Effector memory CD8-positive, alpha-beta T cell (primary cell): ENCODE measurements at places on chromosomes 1 and 21.

DNA sequence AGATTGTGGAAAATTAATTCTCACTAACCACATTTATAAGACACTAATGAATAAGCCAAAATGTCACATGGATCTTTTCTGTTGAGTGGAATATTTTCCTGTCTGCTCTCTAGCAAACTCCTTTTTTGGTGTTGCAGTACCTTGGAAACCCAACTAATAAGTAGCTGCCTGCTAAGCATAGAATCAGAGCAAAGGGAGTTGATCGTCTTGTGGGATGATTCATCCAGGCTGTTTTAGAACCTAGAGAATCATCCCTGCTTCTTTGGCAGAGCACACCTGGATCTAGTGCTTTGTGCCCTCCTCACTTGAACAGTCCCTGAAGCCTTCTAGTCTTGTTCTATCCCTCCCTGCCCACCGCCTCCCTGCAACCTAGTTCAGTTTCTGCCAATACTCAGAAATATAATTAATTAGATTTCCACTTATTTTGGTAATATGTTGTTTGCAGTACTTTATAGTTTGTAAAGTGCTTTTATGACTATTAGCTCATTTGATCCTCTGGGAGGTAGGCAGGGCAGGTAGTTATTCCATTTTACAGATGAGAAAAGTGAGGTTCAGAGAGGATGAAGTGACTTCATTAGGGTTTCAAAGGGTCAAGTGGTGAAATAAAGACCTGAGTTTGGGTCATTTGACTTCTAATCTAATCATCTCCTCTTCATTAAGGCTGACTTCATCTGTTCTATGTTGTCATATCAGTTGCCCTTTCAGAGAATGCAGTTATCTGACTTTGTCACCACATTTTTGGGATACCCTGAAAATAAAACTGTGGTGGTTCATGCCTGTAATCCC lies 2.5 kb downstream of the AGO4 start:
- no peak for DNase-seq

GRCh38 chr1:2176615-2177014 lies 18.0 kb downstream of the FAAP20 start:
- no peak for DNase-seq

DNA sequence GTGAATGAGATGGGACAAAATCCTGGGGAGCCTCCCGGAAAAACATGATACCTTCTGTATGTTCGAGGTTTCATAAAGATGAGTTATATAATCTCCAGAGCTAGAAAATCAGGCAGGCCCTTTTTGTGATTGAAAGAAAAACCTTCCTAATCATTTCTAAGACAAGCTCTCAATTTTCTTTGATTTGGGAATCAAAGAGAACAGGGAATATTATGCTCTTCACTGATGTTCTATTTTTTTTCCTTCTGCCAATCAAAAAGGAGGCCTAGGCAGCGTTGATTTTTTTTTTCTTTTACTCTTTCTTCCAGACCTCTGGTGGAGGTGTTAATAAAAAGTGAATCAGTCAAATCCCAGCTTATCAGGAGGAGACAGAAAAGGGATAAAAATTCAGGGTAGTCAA lies 34.5 kb downstream of the DIRAS3 start:
- no peak for DNase-seq

DNA sequence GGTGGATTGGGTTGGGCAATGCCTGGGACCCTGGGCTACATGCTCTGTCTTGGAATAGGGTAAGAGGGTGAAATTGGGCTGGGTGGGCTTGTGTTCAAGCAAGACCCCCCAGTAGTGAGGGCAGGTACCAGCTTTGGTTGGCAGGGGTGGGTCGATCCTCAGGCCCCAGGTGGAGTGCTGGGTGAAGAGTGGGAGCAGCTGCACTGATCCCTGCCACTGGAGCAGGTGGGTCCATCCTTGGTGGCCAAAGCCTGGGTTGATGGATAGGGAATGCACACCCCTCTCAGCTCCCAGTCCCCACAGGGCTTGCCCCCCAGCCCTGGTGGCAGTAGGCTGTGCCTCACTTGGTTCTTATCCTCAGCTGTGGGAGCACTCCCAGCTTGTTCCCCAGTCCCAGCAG lies 135.2 kb downstream of the PCBP3 start:
- DNase-seq, result no peak

- DNase-seq, result no peak
Measured at GRCh38 chr1:189834813-189835212, 642.9 kb downstream of the BRINP3 start.

- peak; percentile 67 for DNase-seq
Measured at GRCh38 chr1:222618001-222618879, at the start of gene MIA3. Gene MIA3, plus strand, starts transcription at chr1:222618097. Its CDS starts 14 bp downstream, at chr1:222618111.

DNA sequence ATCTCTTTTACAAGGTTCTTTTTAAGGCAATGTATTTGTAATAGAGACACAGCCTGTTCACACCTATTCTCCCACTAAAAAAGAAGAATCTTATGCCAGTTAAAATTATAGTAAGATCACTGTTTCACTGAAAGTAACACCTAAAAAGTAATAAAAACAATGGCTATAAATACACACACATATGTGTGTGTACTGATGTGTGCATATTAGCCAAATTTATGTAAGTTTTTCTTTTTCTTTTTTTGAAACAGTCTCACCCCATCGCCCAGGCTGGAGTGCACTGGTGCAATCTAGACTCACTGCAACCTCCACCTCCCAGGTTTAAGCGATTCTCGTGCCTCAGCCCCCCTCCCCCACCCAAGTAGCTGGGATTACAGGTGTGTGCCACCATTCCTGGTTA lies 56.8 kb upstream of the SLC30A10 start:
- no peak for DNase-seq

DNA sequence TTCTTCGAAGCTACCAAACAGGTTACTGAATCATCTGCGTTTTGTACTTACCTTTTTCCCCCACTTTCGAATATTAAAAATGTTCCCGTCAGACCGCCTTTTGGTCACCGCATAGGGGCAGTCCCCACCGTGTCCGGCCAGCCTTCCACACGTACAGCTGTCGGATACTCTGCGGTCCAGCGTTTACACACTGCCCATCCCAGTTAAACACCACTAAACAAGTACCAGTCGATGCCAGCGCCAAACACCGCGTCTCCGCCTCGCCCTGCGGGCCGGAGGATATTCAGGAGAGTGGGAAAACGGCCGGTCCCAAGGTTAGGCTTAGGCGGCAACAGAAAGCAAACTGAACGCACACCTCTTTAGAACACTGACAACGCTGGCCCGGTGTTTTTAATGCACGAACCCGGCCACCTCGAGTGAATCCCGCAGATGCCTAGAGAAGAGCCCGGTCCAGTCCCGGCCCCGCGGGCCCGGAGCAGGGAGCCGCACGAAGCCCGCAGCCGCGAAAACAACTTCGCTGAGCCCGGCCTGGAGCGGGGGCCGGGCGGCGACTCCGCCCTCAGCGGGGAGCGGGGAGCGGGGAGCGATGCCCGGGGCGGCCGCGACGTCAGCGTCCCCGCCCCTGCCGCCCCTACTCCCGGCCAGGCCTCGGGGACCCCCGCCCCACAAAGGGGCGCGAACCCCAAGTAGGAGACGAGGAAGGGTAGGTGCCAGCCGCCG lies 730 bp upstream of the PHF13 start:
- no peak for DNase-seq

GRCh38 chr21:14040386-14040785 lies 170.4 kb downstream of the LIPI start:
- no peak for DNase-seq

DNA sequence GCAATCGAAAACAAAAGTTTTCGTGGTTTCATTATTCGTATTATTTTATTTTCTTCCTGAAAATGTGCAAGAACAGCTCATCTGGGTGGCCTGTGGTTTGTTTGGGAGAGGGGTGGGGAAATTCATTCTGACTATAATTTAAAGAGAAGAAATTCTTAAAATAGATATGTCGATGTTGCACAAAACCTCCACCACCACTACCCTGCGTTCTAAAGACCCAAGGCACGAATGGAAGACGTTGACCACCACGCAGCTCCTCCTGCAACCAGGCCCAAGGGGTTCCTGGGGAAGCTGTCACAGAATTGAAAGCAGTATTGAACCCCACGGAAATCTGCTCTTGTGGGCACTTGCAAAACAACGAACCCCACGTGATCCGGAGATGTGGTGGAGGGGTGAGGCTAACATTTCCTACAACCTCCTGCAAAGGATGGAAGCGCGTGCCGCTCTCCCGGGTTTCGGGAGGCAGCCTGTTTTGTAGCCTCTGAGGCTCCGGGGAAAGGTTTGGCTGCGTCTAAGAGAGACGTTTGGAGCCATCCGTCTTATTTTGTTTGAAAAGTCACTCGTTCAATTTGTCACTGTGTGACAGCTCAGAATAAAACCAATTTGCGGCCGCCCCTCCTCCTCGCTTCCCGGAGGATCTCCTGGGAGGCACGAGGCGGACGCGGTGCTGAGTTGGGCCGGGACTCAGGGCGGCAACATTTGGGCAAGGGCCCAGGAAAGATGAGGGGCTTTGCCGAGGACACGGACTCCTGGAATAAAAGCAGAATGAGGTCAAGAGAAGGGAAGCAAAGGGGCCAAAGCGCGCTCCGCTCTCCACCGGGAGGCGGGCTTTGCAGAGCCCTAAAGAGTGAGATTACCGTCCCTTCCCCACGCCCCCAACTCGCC lies 810 bp upstream of the HLX start:
- no peak for DNase-seq

- DNase-seq, result no peak
Measured at GRCh38 chr1:22530715-22531114, 32.6 kb upstream of the EPHA8 start.

GRCh38 chr1:57131701-57132394 lies 166.0 kb upstream of the C8B start:
- no peak for DNase-seq

- DNase-seq, result no peak
Measured at GRCh38 chr1:63276624-63277023, 45.7 kb upstream of the FOXD3 start.

DNA sequence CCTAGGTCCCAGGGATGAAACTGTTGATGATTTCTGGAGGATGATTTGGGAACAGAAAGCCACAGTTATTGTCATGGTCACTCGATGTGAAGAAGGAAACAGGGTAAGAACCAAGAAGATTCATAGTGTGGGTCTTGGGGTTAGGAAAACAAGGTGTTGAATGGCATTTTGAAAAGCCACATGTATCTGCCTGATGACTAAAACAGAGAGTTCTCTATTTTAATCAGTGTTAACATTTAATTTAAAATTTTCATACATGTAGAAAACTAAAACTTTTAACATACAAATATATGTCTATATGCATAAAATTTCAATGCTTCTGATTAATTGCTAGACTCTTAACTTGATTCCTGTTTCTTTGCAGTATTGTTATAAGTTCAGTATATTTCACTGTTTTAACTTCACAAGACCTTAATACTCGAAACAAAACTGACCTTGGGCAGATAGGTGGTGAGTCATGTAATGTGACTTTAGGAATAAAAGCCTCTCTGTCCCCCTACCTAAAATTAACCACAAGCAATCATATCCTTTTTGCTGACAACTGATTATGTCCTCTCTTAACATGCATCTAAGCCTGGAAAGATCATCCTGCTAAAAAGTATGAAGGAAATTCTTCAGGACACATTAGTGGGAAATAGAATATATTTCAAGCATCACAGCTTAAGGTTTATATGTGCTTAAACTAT lies 95.6 kb downstream of the PTPRC start:
- DNase-seq, result no peak

DNA sequence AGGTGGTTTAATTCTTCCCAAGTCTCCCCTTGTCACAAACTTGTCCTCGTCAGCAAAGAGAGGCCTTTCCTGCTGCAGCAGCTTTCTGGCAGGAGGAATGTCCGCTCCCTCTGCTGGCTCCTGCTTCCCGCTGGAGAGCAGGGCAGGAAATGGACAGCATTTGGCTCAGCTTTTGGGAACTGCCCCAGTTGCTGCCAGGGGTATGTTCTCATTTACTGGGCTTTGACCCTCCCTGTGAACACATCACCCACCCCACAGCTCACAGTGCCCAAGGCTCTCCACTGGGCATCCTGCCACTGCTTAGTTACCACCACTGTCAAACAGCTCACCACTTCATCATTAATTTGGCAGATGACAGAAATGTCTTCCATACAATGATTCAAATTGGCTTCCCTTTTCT lies 75.4 kb downstream of the MRPL37 start:
- DNase-seq, result no peak

DNA sequence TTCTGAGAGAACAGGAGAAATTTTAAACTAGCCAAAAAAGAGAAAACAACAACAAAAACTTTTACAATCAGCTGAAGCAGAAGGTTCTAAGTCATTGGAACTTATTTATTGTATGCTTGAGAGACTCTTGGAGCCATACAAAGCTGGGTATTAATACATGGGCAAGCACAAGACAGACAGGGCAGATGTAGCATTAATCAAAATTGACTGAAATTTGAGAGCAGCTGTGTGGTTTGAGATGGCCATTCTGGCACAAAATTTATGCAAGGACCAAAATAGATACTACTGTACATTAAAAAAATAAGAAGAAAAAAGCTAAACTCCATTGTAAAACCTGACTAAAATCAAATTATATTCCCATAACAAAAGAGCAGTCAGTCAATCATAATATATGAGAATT lies 892.5 kb downstream of the PLA2G4A start:
- no peak for DNase-seq

- no peak for DNase-seq
Measured at GRCh38 chr1:225654688-225655508, 2.0 kb upstream of the ENAH start.

DNA sequence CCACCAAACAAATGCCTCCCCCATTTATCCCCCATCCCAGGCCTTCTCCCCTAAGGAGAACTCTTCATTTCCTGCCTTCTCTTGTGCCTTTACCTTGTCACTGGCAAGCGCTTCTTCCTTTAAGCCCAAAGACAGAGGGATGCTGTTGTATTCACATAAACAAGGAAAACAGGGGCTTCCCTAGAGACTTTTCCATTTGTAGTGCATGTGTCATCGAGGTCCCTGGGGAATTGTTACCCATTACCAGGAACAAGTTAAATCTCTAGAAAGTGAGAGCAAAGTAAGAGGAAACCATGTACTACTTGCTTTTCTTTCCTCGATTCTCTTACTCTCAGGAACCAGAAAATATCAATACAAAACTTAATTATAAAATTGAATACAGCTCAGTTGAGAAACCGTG lies 114.4 kb upstream of the DPT start:
- DNase-seq, result no peak

- no peak for DNase-seq
Measured at GRCh38 chr1:19765623-19766022, 34.1 kb downstream of the TMCO4 start.

DNA sequence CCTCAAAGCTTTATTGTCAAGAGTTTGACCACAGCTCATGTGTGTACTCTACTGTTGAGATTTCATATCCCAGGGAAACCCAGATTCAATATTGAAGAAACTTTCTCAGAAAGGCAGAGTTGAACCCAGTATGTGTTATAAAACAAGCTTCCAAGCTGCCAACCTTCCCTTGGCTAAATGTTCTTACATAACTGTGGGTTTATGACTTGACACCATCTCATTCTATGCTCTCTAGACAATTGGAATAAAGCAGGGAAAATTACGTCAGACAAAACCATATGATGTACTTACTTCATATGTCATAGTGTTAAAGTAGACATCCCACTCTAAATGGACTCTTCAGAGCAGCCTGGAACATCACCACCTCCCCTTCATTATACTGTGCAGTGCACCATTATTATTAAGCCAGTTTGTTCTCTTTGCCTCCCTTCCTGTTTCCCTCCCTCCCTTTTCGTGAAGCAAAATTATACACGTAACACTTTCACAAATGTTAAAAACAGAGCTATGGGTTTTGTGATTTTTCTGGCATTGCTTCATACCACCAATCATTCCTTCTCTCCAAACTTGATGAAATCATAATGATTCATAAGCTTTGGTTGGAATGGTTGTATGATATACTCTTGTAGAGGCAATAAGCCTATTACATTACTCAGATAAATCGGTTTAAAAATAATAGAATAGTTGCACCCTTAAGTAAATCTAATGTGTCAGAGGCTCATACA lies 507.2 kb downstream of the LTN1 start:
- no peak for DNase-seq
